ENCODE measurements at places on chromosomes 12 and 14.

- no peak for DNase-seq
Observed at GRCh38 chr14:53380052-53380866, 227.1 kb upstream of the DDHD1 start.

DNA sequence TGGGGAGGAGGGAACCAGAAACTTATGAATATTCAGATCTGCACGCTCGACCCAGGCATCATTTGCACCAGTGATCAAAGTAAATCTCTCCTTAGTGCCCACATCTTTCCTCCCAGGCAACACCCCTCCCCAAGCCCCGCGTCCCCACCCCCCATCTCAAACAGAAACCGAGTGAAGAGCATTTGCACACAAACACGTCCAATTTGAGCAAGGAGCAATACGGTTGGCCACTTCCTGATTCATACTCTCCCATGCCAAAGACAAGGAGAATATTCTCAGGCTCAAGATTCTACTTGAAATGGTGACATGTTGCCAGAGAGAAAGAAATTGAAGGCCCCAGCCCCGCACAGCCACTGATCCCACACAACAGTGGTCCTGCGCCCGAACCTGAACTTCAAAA is 7.1 kb downstream of the FOXN3 start:
- no peak for DNase-seq

DNA sequence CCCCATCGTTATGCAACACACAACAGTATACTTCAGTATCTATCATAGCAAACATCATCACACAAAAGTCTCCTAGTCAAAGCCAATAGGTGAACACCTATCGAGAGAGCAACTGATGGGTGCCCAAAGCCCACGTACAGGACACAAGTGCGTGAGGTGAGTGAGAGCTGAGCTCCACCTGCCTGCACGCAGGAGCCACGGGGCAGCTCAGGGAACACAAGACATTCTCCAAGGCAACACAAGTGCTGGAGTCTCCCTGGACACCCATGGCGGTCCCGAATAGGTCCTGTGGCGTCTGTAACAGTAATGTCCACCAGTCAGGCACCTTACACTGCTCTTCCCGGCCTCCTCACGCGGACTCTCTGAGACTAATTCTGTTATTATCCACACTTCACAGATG is 44.3 kb downstream of the CDC42BPB start:
- no peak for DNase-seq

DNA sequence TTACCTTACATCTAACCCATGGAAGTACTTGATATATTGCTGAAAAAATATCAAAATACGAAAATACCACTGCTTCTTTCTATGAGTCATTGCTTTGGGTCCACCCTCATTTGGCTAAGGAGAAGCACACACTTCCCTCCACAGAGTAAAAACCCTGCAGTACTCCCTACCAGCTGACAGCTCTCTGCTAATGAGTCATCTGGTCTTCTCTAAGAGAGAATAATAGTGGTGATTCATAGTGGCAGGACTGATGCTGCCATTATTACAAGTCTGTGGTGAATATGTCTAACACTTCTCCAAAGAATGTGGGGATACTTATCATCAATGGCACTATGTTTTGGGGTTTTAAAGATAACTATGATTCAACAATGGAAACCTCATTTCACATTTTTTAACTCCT is 90.7 kb downstream of the PPFIA2 start:
- no peak for DNase-seq

All from NCI-H748 treated with DMSO at 0.1 percent for 48 hours (cell line).